GM03348 (cell line): ENCODE measurements at places on chromosomes 2 and 18.
A peak's percentile ranks its signal among the peaks of the same experiment; 100 is the strongest.

- peak; percentile 7 for DNase-seq
These were observed 184.2 kb downstream of the ZNF385B start for GRCh38 chr2:179677077-179677688.

DNA sequence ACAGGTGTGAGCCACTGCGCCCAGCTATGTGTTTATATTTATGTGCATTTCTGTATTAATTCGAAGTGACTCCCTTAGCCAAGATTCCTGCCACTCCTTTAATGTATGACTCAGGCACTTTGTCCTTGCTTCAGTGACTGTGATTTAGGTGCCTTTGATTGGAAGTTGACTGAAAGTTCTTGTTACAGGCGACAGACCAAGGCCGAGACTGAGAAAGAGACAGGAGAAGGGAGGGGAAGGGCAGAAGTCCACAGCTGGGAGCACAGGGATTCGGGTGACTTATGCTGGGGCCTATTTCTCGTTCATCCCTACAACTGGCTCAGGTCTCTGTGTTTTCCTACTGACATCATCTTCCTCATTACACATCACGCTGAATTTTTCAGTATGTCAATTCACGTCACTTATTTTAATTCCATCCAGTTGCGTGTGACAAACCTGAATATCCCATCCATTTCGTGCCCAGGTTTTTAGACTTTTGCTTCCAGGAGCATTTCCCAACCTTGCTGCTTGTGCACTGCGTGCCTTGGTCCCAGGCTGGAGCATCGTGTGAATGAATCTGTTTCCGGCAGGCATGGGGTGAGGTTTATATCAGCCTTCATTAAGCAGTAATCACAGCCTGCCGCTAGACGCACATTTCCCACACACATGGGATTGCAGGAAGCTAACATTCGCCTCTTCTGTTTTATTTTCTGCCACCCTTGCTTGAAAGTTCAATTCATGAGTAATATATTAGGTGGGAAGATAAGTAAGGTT lies 42.4 kb downstream of the TMEM18 start:
- no peak for DNase-seq

- DNase-seq, result peak; percentile 79
These were observed 54.9 kb downstream of the EXOC6B start for GRCh38 chr2:72770879-72771461.

- DNase-seq, result no peak
These were observed 10.7 kb downstream of the PIK3C3 start for GRCh38 chr18:41965634-41966255.

- no peak for DNase-seq
These were observed 104.5 kb upstream of the ALPP start for GRCh38 chr2:232273903-232274643.
